ENCODE measurements at places on chromosomes 13 and 19. TPM values are rescaled to one million over a fixed set of nuclear protein-coding genes. Genes with fewer than 3 reads are reported as not detected.
A peak's percentile ranks its signal among the peaks of the same experiment; 100 is the strongest.

The COL4A1 gene
- 0.14 TPM for total RNA-seq

The CYP4F11 gene
- total RNA-seq: not detected

The MZT1 gene
- 42.2 TPM for total RNA-seq

The OR7G1 gene
- not detected for total RNA-seq

The APOC1 gene
- total RNA-seq: not detected

The SH2D3A gene
- 33.0 TPM for total RNA-seq

The MYO16 gene
- total RNA-seq: not detected

The LILRB4 gene
- total RNA-seq: not detected

DNA sequence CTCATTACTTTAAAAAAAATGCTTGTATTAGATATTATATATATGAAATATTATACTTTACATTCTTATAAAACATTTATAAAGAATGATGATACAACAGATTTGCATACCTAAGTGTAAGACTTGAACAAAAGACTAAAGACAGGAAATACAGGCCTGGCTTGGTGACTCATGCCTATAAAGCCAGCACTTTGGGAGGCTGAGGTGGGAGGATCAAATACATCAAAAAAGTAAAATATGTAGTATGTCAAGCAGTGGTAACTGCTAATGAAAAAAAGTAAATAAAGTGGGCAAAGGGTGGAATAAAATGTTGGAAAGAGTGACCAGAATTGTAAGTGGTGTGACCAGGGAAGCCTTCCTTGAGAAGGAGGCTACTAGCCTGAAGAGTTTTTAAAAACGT lies 133.7 kb downstream of the GGACT start:
- DNase-seq: no peak

DNA sequence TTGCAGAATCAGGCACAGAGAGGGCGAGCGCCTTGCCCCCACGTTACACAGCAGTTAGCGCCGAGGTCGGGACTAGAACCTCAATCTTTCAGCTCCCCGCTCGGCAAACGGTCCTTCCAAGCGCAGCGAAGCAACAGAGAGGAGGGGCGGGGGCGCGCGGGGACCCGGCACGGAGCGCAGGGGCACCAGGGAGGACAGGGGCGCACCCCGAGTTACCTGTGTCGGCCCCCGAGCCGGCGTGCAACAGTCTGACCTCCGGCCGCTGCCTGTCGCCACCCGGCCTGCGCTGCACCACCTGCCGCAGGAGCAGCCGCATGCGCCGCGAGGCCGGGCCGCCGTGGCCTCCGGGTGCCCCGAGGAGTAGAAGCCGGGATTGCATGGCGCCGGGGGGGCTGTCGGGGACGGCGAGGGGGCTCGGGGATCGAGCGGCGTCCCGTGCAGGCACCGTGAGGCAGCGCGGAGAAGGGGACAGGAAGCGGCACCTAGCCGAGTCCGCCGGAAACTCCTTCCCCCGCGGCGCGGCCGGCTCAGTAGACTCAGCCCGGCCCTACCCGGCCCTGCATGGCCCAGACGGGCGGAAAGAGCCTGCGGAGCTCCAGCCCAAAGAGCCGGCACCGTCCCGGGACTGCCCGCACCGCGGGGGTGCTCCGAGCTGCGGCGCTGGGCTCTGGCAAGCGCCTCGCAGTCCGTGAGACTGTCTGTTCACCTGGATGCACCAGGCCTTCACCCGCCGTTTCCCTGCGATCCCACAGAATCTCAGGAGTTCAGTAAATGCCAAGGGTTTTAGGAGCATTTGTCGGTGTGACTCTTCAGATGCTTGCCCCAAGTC lies at the start of gene VWA8:
Gene VWA8, minus strand, starts transcription at position 473 of the 829 bp plus-strand sequence. Its CDS starts 94 bp downstream, at position 379.
- DNase-seq: peak; percentile 89

DNA sequence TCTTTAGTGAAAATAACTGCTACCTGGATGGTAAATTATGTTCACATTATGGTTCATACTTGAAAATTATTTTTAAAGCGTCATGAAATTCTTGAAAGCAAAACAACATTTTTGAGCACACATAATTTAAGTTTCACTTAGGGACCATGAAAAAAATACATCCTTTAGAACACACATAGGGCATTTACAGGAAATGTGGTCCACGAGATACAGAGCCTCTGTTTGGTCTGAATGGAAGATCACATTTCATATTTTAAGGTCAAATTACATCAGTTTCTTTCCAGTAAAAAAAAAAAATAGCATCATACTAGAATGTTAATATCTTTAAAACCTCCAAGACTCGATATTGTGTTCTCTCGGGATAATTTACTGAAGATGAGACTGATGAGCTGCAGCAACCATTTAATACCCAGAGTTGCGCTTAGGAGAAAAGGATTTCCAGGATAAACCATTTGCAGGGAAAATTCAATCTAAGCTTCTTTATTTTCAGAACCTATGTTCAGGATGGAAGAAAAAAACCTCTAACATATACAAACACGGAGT lies 720.7 kb downstream of the DIAPH3 start:
- no peak for DNase-seq

- DNase-seq: no peak
Measured at GRCh38 chr13:21478881-21479808, 20.0 kb upstream of the ZDHHC20 start.

DNA sequence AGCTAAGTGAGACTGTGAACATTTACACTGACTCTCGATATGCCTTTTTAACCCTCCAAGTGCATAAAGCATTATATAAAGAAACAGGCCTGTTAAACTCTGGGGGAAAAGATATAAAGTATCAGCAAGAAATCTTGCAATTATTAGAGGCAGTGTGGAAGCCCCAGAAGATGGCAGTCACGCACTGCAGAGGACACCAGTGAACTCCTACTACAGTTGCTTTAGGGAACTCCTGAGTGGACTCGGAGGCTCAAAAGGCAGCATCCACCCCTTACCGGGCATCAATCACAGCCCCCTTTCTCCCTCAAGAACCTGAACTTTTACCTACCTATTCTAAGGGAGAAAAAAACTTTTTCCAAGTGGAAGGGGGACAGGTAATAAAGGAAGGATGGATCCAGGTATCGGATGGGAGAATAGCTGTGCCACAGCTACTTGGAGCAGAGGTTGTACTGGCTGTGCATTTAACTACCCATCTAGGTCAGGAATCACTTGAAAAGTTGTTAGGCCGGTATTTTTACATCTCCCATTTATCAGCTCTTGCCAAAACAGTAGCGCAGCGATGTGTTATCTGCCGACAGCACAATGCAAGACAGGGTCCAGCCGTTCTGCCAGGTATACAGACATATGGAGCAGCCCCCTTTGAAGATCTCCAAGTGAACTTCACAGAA lies 80.1 kb downstream of the ZNF486 start:
- no peak for DNase-seq

DNA sequence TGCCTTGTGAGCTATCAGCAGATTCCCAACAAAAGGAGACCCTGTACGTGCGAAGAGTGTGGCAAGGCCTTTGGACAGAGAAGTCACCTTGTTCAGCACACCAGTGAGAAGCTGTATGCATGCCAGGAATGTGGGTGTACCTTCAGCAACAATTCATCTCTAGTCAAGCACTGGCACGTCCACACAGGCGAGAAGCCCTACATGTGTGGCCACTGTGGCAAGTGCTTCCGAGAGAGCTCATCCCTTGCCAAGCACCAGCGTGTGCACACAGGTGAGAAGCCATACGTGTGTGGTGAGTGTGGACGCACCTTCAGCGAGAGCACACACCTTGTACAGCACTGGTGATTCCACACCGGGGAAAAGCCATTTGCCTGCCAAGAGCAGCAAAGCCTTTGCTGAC lies 7.6 kb upstream of the ZSCAN22 start:
- DNase-seq: no peak

GRCh38 chr13:27347211-27347772 lies 76.7 kb downstream of the RASL11A start:
- no peak for DNase-seq

GRCh38 chr13:37747071-37747612 lies 122.4 kb downstream of the TRPC4 start:
- DNase-seq: no peak

DNA sequence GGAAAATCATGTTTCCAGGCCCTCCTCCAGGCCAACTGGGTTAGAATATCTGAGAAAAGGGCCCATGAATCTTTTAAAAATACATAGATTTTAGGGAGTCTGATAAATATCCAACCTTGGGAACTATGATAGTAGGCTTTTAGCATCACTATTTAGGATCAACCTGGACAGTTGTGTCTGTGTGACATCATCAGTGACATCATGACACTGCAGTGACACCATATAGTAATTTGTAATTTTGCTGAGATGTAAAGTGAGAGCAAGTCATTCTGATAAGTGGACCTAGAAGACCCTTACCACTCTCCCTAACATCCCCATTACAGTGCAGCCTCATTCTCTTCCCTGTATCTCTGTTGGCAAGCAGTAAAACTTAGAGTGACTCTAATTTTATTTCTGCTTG lies 14.1 kb downstream of the GPALPP1 start:
- no peak for DNase-seq

- DNase-seq: peak; percentile 75
Measured at GRCh38 chr19:43446746-43447489, 18.5 kb downstream of the LYPD3 start.

DNA sequence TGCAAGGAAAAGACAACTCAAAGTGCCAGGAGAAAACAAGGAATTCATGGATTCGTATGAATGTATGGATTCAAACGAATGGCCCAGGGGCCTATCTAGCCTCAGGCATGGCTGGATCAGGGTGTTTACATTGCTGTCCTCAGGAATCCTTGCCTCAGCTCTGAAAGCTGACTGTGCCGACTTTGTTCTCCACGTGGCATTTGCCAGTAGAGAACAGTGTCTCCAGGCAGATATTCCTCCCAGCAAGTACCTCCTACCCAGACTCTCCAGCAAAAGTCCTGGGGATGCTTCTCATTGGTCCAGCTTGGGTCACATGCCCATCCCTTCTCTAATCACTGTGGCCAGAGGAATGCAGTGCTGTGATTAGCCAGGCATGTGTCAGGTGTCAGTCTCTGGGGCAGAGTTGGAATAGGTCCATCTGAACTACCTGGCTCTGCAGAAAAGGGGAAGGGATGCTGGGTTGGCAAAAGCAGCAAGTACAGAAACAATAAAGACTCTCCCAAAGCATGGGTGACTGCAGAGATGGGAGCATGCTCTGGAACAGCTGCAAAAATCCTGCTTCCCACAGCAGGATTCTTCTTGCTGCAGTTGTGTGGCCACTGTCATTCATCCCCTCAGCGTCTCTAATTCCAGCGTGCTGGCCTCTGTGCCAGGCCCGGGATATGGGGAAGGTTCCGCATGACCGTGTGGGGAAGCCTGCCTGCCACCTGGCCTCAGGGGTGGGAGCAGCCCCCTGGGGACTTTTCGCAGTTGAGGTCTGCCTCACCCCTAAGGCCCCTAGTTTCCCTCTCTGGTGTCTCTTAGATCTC lies 30.0 kb downstream of the CCNE1 start:
- DNase-seq: no peak

- DNase-seq: no peak
Measured at GRCh38 chr13:36174923-36175322, 39.4 kb downstream of the SOHLH2 start.

DNA sequence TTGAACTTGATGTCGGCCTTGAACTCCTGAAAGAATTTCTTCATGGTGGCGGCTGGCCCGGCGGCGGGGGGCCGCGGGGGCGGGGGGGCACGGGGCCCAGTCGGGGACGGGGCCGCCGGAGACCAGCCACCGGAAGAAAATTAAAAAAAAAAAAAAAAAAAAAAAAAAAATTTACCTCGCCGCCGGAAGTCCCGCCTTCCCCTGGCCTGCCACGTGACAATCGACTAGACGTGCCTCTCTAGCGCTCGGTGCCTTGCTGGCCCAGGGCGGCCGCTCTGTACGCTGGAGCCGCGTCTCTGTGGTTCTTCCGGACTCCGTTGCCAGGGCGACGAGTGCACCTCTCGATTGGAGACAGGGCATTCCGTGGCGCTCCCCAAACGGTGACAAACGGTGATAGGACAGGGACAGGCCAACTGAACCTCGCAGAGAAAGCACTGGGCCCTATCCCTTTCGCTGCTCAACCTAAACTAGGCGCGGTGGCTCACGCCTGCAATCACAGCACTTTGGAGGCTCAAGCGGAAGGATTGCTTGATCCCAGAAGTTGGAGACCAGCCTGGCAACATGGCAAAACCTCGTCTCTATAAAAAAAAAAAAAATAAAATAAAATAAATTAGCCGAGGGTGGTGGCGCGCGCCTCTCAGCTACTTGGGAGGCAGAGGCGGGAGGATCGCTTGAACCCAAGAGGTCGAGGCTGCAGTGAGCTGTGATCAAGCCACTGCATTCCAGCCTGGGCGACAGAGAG lies at the start of gene UBXN6:
Gene UBXN6, minus strand, starts transcription at position 141 of the 742 bp plus-strand sequence. Its CDS starts 97 bp downstream, at position 44.
- DNase-seq: peak; percentile 99

DNA sequence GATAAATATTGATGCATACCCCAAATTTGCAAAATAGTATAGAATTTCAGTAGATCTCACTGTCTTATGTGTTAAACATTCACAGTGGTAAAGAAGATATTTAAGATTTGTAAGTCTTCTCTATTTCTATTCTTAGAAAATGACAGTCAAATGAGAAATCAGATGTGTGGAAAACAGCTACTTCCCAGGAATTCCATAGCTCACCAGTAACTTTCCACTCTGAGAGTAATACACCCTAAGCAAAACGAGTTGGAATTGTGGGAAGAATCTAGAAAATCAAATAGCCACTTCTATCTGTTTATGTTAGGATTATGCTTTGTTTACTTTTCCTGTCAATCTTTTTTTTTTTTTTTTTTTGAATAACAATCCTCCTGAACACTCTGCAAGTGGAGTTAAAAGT lies 69.1 kb downstream of the FLT1 start:
- DNase-seq: no peak

DNA sequence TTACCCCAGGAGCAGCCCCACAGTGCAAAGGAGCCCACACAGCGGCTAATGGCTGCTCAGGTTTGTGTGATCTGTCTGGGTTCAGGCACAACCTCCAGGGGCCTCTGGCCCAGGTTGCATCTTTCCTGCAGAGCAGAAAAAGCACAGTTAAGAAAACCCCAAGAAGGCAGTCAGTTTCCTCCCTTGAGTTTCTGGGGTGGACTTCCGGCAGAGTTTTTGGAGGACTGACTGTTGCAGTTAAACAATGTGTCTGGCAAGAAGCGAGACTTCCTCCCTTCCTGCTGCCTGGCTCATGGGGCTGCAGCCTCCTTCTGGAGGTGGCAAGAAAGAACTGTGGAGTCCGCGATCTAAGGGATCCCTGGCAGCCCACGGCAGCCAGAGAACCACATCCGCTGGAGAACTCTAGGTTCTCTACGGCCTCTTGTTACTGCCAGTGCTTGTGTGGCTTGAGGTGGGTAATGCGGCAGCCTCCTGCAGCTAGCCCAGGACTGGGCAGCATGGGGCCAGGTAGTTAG lies 114.4 kb downstream of the ZDHHC20 start:
- peak; percentile 34 for DNase-seq

DNA sequence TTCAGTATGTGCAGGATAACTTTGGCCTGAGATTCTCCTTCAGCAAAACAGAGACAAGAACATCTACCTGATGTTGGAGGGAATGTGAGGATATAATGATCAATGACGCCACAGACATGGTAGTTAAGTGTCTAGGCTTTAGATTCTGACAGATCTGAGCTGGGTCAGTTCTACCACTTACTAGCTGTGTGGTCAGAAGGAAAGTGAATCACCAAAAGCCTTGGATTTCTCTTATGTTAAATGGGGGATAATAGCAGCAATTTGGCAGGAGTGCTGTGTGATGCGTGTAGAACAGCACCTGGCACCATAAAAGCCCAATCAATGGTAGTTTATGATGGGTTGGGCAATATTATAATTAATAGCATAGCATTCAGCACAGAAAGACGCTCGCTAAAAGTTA lies 41.7 kb downstream of the RXFP2 start:
- no peak for DNase-seq

GRCh38 chr19:15838351-15838750 lies 22.9 kb upstream of the OR10H1 start:
- DNase-seq: no peak
